ENCODE measurements at places on chromosomes 11 and 22. TPM values are rescaled to one million over a fixed set of nuclear protein-coding genes. Genes with fewer than 3 reads are reported as not detected.

ACTN3 gene
- total RNA-seq, result 0.13 TPM

EMID1 gene
- total RNA-seq, result 1.1 TPM

MARK2 gene
- total RNA-seq, result 41.1 TPM

AQP11 gene
- 2.3 TPM for total RNA-seq

ZNF202 gene
- 24.5 TPM for total RNA-seq

MMP10 gene
- total RNA-seq, result not detected

PRG3 gene
- total RNA-seq, result not detected

TNNI2 gene
- 0.46 TPM for total RNA-seq

CRYBB2 gene
- 0.39 TPM for total RNA-seq

POLR3H gene
- total RNA-seq, result 46.6 TPM

CATSPER1 gene
- 0.15 TPM for total RNA-seq

OR4D5 gene
- total RNA-seq, result not detected

YIF1A gene
- 196 TPM for total RNA-seq

RIMBP3B gene
- 0.54 TPM for total RNA-seq

GAB4 gene
- total RNA-seq, result not detected

DNAJB13 gene
- total RNA-seq, result not detected

CNGA4 gene
- 0.62 TPM for total RNA-seq

C22orf15 gene
- not detected for total RNA-seq

CDPF1 gene
- total RNA-seq, result 11.2 TPM

IRF7 gene
- total RNA-seq, result 23.9 TPM

SAA4 gene
- total RNA-seq, result not detected

OR8G5 gene
- total RNA-seq, result not detected

OR8D4 gene
- not detected for total RNA-seq

H19 gene
- total RNA-seq, result 1,268 TPM

TIMM8B gene
- 87.3 TPM for total RNA-seq

DDTL gene
- not detected for total RNA-seq

FXYD6 gene
- 0.54 TPM for total RNA-seq

PHOX2A gene
- not detected for total RNA-seq

TRIM49D2 gene
- total RNA-seq, result not detected

IRAG1 gene
- total RNA-seq, result 0.21 TPM

RFPL1 gene
- not detected for total RNA-seq

CHADL gene
- total RNA-seq, result 0.33 TPM

GSTT2B gene
- 6.5 TPM for total RNA-seq

TRIM51 gene
- total RNA-seq, result not detected

C11orf42 gene
- not detected for total RNA-seq
